ENCODE measurements at places on chromosomes 7 and 10.

DNA sequence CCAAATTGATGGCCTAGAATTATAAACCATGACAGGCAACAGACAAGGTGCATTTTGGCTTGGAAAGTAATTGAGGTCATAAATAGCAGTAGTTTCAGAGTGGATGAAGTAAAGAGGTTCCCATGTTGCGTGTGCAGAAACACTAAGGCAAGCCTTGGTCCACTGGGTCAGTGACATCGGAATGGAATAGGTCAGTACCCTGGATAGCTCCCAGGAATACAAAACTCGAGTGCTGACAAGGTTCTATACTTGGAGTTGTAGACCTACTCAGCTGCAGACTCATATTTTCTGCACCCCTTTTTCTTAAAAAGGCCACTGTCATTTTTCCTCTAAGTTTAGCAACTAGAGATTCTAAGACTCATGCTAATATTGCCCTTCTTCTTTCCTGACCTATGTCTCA, 132.8 kb downstream of the DYNC1I1 start:
- no peak for DNase-seq

GRCh38 chr7:30029696-30030095, 1.5 kb downstream of the PLEKHA8 start:
- DNase-seq: no peak

DNA sequence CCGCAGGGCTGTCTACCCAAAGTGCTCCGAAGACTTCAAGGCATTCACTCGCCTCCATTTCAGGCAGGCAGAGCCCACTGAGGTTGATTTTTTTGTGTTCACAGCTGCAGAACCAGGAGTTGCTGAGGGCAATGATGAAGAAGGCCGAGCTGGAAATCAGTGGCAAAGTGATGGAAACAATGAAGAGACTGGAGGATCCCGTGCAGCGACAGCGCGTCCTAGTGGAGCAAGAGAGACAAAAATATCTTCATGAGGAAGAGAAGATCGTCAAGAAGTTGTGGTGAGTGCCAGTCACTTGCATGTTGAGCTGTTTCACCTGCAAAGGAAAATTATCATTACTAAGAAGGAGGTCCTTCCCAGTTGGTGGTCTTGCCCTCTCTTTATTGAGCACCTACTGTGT, 210.5 kb downstream of the ARHGAP21 start:
- no peak for DNase-seq

GRCh38 chr7:51158742-51159445, 157.7 kb downstream of the COBL start:
- DNase-seq: no peak

DNA sequence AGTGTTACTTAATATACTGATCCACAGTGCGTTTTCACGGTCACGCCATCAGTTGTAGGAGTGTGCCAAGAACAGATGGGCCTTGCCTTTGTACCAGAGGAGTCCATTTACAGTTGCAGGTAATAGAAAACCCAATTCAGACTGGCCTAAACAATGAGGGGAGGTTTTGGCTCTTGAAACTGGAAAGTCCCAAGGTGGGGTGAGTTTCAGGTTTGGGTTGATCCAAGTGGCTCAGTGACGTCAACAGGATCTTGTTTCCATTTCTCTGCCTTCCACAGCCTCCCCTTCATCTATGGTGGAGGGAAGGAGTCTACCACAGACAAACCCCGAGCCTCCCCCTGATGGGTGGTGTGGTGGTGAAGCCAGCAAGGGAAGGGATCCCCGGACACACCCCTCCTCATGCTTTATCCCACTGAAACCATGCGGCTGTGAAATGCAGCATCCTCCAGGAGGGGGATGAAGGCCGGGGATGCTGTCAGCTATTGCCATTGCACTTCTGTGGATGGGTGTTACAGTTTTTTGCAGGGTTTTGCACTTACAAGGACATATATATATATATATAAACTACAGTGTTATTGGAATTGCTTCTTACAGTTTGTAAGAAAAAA, 14.8 kb upstream of the SH2D4B start:
- DNase-seq: no peak

DNA sequence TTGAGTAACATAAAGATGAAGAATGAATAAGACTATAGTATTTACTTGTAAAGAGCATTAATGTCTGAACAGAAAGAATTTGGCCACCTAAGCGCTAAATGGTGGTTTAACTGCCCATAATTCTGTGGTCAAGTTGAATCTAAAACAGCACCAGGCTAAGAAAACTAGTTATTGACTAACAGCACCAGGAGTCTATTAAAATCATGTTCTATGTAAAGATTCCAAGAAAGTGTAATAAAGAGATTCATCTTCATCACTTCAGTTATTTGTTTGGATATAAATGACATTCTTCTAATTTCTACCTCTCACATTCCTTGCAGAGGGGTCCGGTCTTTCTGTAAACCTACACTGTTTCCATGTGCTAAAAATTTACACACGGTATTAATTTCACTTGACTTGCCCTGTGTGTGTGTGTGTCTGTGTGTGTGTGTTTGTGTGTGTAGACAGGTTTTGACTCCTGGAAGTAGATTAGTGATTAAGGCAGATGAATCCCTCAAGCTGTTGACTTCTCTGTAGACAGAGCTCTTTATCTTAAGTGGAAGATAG, 84.4 kb downstream of the KLF6 start:
- no peak for DNase-seq

DNA sequence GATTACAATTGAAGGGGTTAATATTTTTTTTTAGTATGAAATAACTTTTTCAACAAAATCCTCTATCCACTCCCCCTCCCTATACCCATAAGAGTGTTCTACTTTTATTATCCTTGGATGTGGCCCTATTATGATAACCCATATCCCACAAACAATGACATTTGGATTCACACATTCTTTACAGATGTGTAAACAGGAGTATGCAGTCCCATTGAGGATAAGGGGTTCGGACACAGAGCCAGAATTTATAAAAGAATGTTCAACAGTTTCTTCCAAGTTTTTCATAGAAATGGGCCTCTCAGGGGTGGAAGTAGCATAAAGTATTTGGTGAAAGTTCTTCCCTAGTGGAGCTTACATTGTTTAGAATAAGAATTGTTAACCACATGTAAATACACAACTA, 16.1 kb upstream of the PCLO start:
- no peak for DNase-seq

GRCh38 chr10:26860102-26860442, 686 bp downstream of the ABI1 start:
- peak; percentile 54 for DNase-seq

DNA sequence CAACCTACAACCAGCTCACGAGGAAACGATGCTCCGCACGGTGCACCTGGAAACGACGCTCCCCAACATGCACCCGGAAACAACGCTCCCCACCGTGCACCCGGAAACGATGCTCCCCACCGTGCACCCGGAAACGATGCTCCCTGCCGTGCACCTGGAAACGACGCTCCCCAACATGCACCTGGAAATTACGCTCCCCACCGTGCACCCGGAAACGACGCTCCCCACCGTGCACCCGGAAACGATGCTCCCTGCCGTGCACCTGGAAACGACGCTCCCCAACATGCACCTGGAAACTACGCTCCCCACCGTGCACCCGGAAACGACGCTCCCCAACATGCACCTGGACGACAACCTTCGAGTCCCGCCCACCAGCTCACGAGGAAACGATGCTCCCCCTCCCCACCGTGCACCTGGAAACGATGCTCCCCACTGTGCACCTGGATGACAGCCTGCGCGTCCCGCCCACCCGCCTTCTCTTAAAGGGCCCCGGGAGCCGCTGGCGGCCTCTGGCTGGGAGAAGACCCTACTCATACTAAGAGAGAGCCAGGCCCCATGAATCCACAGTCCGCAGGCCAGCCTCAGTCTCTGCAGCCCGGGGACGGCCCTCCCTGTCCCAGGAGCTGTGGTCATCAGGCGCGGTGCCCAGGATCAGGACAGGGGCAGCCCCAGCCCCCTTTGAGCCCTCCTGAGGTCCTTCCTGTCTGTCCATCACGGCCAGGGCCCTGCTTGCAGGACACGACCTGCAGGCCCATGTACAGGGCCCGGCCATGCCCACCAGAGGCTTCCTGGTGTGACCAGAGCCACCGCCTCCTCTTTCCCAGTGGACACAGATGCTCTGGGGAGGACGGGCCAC, 98.3 kb downstream of the PDGFA start:
- DNase-seq: no peak

DNA sequence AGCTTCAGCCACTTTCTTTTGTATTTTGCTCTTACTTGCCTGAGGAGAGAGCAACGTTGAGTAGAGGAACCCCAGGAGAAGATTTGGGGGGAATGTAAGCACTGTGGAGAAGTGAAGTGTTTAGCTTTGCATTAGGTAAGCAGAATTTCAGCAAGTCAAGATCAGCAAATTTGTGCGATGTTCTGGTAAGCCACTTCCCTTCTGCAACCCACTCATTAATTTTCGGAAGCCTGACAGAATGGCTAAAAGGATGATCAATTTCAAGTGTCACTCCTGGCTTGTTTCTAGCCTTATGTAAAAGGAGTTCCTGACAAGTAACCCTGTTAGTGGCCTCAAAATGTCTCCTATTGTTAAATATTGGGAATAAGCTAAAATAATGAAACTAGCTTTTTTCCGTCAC, 48.5 kb upstream of the NXPH1 start:
- DNase-seq: no peak

- DNase-seq: no peak
Observed at GRCh38 chr7:140867467-140868462, 57.0 kb downstream of the BRAF start.

DNA sequence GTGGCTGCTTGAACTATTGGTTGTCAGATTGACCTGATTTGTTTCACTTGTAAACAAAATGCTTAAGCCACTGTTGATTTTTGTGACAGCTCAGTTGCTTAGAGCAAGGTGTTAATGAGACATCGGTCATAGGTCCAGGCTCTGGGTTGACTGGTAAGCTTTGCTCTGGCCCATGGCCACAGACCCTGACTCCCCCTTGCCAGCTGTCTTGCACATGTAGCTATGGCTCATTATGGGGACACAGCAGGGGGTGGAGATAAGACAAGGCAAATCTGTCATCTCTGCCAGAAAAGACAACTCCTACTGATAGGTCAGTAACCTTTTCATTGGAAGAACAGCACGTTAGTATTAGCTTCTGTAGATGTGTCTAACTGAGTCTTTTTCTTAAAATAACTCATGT, 95.3 kb downstream of the KAT6B start:
- no peak for DNase-seq

GRCh38 chr7:77778535-77778934, 19.7 kb downstream of the TMEM60 start:
- DNase-seq: no peak

DNA sequence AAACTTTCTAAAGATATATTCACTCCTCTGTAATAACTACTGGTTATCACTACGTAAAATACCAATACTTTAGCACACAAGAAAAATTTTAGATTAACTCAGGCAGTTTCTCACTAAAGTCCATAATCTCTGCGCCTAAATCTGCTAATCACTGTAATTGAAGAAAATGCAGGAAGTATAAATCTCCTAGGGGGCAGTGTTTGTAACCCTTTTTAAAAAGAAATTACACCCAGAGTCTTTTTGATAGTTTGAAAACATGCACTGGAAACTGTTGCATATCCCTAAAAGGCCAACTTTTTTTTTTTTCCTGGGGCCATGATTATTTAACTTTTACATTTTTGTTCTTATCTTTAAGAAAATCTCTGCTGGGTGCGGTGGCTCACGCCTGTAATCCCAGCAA, 209.6 kb downstream of the KIAA1217 start:
- no peak for DNase-seq

DNA sequence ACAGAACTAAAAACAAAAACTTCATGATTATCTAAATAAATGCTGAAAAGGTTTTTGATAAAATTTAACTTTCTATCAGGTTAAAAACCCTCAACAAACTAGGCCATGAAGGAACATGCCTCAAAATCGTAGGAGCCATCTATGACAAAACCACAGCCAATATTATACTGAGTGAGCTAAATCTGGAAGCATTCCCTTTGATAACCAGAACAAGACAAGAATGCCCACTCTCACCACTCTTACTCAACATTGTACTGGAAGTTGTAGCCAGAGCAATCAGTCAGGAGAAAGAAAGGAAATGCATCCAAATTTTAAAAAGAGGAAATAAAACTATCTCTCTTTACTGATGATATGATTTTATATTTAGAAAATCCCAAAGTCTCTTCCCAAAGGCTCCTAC, 228.7 kb downstream of the CHRM2 start:
- DNase-seq: no peak

DNA sequence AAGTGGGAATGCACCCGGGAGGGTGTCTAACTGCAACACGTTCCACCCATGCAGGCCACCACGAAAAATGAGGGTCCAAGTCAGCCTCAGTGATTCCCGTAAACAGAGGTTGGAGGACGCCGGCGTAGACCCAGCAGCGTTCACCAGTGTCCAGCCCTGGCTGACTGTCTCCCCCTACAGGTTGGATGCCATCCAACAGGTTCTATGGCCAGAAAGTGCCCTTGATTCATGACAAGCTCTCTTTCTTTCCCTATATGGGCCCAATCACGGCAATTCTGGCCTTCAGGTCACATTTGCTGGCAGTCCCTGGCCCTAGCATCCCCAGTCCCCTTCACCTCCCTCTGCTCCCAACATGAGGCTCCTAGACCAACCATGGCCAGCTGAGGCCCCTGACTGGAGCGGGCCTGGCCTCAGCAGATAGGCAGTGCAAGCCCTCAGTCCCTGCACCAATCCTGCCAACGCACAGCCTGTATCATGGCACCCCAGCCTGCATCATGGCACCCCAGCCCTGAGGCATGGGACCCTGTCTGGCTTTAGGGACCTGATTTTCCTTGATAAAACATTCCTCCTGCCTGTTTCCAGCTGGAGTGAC, 227.4 kb downstream of the GRID1 start:
- DNase-seq: no peak

DNA sequence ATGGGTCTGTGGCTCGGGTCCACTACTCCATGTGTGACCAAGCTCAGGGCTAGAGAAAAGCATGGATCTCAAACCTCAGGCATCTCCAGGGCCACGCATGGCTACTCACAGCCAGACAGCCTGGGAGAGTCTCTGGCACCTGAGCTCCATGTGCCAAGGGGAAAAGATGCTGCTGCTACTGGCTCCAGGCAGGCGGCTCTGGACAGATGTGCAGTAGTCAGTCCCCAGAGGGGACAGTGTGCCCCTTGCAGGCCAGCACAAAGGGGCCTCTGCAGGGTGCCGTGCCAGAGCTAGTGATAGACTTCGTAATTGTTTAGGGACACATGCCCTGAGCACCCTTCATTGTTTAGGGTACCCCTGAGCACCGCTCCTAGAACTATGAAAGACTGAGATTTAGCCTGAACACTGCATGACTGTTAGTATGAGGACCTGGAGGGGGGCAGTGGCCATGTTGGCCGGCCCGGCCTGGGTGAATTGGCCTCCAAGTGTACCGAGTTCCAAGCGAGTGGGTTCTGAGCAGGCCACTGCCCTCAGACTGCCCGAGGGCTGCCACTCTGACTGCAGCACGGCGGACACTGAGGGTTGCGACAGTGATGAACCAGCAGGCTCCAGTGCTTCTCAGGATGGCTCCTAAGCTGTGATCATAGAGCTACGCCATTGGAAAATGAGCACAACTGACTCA, 80.7 kb downstream of the TCERG1L start:
- DNase-seq: no peak

- no peak for DNase-seq
Observed at GRCh38 chr7:154953006-154953684, 49.8 kb downstream of the PAXIP1 start.

GRCh38 chr7:23334482-23335056, 35.4 kb downstream of the MALSU1 start:
- DNase-seq: peak; percentile 91
